CD14-positive monocyte (primary cell): ENCODE measurements at places on chromosomes 5 and 9. TPM values are rescaled to one million over a fixed set of nuclear protein-coding genes. Genes with fewer than 3 reads are reported as not detected.

RANBP17 gene
- polyA plus RNA-seq: 0.07 and 0.14 TPM in 2 replicates

MORN5 gene
- polyA plus RNA-seq: not detected in 2 replicates

INSL4 gene
- polyA plus RNA-seq: not detected

LYSMD3 gene
- 8.4 TPM for polyA plus RNA-seq

EFNA5 gene
- polyA plus RNA-seq: 0.01 TPM in 1 of 2 replicates, not detected in the other
